ENCODE measurements at places on chromosomes 13 and 19.

DNA sequence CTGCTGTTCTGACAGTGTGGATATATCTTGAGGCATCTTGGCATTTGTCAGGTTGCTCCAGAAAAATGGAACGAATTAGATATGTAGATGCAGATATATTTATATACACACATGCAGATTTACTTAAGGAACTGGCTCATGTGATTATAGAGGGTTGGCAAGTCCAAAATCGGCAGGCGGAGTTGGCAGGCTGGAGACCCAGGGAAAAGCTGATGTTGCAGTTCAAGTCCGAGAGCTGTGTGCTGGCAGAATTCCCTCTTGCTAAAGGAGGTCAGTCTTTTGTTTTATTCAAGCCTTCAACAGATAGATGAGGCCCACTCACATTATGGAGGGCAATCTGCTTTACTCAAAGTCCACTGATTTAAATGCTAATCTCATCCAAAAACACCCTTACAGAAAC lies 24.4 kb upstream of the CSNK1A1L start:
- no peak for DNase-seq

DNA sequence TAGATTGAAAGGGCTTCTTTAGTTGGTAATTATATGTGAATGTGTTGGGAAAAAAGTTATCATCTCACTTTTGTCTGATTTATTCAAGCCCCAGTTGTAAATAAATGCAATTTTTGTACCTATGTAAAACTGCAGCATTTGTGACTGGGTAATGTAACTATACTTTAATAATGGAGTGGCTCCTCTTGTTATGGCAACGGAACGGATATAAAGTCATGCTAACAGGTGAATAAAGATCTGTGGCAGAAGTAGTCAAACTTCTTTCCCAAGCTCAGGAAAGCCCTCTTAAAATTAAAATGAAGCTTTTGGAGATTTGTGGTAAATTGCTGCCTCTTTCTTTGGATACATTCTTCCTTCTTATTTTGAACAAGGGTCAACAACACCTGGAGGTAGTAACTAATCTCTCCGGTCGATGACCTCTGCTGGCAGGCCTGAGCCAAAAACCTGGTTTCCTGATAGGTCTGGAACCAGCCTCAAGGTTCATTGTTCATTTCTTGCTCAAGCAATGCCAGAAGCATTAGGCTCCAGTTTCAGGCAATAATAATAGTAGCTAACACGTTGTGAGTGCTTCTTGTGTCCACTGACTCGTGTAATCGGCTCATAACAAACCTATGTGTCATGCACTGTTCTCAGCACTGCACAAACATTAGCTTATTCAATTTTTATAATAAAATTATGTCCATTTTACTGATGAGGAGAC lies 313.4 kb upstream of the DACH1 start:
- no peak for DNase-seq

DNA sequence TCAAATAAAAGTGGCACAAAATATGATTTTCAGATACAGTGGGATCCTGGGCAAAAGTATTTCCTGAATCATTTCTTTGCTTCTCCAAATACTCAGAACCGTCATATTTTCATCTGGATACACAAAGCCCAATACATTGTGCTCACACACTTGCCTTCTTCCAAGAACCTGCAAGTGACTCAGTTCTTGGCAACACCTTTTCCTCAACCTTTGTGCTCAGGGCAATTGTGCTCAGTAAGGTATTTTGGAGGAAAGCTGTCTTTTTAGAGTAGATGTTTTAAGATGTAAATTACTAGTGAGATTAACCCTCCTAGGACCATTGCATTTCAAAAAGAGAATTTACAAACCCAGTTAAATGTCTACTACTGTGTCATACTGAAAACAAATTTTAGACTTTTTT lies 233.5 kb downstream of the EFNB2 start:
- no peak for DNase-seq

DNA sequence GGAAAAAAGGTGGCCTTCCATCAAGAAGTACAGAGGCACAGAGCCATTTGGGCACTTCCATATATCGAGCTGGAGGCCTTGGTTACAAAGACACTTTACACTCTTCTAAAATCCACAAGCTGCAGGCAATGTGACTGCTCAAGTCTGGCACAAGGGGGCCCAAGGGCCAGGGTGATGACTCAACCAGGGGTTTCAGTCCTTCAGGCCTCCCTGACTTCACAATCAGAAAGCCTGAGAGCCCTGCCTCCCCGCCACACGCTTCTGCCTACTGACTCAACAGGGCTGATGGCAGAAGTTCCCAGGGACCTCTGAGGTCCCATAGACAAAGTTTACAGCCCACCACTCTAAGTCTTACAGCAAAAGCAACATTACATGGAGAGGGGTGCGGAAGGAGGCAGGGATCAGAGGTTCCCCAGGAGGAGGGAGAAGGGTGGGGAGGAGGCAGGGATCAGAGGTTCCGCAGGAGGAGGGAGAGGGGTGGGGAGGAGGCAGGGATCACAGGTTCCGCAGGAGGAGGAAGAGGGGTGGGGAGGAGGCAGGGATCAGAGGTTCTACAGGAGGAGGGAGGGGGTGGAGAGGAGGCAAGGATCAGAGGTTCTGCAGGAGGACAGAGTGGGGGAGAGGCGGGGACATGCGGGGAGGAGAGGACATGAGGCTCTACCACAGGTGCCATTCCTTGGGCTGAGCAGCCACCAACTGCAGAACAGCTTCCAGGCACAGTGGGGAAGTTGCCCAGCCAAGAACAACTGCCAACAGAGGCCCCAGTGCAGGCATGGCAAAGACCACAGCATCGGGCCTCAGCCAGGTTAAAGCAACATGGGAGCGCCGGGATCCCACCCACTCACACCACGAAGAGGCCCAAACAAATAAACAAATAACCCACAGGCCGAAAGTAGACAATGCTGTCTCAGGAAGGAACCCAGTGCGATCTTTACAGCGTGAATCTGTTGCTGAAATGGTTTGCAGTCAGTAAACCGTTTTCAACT lies 52.0 kb downstream of the SLC7A1 start:
- DNase-seq: peak; percentile 71

- DNase-seq: no peak
Measured at GRCh38 chr13:37616131-37616530, 17.6 kb upstream of the POSTN start.

- DNase-seq: no peak
Measured at GRCh38 chr13:26558074-26558805, 757 bp downstream of the WASF3 start.

Data from activated CD4-positive, alpha-beta T cell treated with anti-CD3 and anti-CD28 coated beads, Interleukin-2, Interleukin-4, amounts not matched to agents 100 ng/mL and 50 ng/mL, durations not matched to agents 16 hours and 8 hours (primary cell).